ENCODE measurements at places on chromosomes 7 and 10.

GRCh38 chr7:27520815-27521790 lies 141.6 kb downstream of the HIBADH start:
- DNase-seq: no peak

- DNase-seq: no peak
Observed at GRCh38 chr7:17556247-17556956, 257.9 kb downstream of the AHR start.

DNA sequence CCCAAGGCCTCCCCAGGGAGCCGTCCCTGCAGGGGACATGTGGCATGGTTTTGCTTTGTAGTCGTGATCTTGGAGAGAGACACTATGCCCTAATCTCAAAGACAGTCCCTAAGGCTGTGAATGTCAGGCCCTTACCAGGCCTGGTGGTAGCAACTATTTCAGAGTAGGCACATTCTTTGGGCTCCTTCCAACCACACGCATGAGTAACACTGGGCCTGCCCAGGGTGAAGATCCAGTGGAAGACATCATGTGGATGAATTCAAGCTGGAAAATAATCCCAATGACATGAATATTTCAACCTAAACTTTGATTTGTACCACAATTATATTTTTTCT lies 39.5 kb upstream of the INSIG1 start:
- DNase-seq: no peak

- peak; percentile 60 for DNase-seq
Observed at GRCh38 chr10:98980353-98980752, 255.3 kb downstream of the HPSE2 start.

GRCh38 chr7:80235334-80235733 lies 100.7 kb downstream of the GNAI1 start:
- DNase-seq: no peak

DNA sequence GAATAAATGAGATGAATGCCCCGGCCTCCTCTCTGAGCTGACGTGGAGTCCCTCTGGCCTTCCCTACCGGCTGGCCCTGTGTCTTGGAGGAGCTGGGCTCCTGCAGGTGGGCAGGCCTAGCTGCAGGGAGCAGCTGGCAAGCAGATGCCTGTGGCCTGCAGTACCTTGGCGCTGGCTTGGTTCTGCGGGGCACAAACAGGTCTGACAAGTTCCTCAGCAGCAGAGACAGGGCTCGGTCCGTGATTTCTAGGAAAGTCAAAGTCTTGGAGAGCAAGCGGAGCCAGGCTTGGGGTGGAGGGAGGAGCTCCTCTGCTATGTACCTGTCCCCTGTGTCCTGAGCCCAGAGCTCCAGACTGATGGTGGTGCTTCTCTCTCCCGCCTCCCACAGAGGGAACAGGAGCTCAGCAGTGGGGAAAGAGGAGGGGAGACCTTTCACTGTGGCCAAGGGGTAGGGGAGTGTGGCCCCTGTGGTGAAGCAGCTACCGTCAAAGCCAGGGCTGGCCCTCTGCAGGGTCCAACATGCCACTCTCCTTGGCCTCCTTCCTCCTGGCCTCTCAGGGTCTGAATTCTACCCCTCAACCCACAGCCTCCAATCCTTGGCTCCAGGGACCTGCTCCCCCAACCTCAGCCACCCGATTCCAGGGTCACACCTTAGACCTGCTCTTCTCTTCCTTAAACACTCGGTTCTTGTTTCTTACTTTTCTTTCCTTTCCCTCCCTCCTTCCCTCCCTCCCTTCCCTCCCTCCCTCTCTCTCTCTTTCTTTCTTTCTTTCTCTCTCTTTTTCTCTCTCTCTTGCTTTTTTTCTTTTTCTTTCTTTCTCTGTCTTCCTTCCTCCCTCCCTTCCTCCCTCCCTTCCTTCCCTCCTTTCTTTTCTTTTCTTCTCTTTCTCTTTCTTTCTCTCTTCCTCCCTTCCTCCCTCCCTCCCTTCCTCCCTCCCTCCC lies 20.1 kb downstream of the MYL10 start:
- DNase-seq: no peak

DNA sequence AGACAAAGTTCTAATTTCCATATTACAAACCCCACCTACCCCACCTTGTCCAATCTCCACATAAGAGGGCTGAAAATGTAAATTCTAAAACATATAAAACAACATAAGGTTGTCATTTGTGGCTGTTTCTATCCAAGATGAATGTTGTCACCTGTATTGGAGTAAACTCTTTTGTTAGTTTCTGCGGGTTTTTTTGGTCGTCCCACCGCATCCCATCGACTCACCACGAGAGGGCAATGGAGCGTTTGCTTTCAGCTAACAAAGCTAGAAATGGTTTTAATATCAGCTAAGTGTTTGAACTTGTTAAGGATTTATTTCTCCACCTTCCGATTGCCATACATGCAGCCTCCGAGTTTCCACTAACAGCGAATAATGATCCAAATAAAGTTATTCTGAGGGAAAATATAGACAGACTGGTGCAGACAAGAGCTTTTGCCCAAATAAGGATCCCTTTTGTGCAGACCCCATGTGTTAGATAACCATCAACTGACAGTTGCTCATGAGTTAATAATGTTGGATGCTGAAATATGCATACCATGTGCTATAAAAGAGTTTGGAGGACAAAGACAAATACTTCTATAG lies 137.2 kb downstream of the ARID5B start:
- DNase-seq: peak; percentile 82

- no peak for DNase-seq
Observed at GRCh38 chr7:55108818-55109217, 90.0 kb downstream of the EGFR start.

GRCh38 chr7:78607099-78607498 lies 808.5 kb downstream of the PHTF2 start:
- DNase-seq: peak; percentile 10

DNA sequence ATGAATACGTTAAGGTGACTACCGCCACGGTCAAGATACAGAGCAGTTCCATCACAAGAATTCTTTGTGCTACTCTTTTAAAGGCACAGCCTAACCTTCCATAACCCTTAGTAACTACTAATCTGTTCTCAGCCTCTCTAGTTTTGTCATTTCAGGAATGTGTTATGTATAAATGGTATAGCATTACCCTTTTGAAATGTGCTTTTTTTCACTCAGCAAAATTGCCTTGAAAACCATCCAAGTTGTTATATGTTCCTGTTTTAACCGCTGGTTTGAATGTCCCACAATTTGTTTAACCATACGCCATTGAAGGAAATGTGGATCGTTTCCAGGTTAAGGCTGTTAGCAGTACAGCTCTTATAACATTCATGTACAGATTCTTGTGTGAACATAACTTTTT lies 32.0 kb downstream of the WAC start:
- DNase-seq: no peak

DNA sequence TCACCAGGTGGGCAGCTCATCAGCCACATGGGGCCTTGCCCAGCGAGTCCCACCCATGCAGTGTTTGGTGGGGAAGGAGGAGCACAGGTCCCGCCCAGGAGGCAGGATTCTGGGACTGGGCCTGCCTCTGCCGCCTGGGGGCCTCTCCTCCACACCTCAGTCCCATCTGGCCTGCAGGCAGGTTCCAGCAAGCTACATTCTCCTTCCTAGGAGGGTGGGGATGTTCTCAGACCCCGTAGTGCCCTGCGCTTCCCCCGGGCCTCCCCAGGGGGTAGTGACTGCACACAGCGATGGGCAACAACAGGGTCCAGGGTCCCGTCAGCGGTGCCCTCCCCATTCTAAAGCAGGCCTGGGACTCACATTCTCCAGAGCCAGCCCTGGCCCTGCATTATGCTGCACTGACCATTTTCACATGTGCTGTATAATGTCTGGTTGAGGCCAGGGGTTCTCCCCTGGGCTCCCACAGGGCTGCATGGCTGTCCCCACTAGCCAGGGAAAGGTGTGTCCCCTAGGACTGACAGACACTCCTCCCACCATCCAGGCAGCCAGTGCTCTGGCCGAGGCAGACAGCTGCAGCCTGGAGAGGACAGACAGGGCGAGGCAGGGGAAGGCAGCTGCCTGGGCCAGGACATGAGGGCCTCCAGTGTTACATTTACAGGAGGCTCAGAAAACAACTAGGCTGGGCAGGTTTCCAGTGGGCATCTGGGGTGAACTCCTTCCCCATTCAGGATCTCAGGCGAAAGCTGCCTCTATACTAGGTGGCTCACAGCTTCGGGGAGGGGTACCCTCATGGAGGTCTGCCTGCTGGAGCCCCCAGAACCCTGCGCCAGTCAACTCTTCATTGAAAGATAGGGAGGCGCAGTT lies 9.3 kb downstream of the RASGEF1A start:
- no peak for DNase-seq

GRCh38 chr10:73439605-73440312 lies 6.4 kb upstream of the MSS51 start:
- DNase-seq: no peak

- no peak for DNase-seq
Observed at GRCh38 chr7:35424440-35424839, 170.5 kb upstream of the TBX20 start.

DNA sequence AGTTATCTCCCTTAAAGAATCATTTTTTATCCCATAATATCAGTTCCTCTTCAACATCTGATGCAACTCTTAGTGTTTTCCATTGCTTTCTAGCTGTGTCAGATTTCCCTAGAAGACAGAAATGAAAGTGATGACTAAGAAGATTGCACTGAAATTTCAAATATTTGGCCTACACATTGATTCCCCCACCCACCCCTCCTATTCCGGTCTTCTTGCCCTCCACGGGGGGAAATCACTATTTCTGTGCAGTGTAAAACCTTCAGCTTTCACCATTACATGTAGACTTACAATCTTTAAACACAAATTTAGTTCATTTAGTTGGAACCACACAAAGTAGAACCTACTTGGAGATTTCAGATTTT lies 63.7 kb upstream of the IL6 start:
- DNase-seq: no peak

DNA sequence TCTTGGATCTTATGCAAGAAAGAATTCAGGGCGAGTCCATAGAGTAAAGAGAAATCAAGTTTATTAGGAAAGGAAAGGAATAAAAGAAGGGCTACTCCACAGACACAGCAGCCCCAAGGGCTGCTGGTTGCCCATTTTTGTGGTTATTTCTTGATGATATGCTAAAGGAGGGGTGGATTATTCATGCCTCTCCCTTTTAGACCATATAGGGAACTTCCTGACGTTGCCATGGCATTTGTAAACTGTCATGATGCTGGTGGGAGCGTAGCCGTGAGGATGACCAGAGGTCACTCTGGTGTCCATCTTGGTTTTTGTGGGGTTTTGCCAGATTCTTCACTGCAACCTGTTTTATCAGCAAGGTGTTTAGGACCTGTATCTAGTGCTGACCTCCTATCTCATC lies 115.4 kb upstream of the CARD11 start:
- DNase-seq: no peak

GRCh38 chr10:93568105-93568390 lies 1.6 kb downstream of the FFAR4 start:
- no peak for DNase-seq

- no peak for DNase-seq
Observed at GRCh38 chr10:94803307-94803706, 40.8 kb downstream of the CYP2C19 start.

DNA sequence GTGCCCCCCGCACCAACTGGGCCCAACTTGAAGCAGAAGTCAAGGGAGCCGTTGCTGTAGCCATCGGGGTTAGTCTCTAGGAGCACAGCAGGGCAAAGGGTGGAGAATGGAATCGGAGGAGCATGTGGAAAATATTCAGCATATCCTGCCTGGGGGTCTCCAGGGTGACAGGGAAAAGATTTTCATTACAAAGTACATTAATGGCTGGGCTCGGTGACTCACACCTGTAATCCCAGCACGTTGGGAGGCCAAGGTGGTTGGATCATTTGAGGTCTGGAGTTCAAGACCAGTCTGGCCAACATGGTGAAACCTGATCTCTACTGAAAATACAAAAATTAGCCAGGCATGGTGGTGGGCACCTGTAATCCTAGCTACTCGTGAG lies 53.8 kb upstream of the ABLIM1 start:
- DNase-seq: no peak

GRCh38 chr7:107167483-107168232 lies 1.1 kb upstream of the HBP1 start:
- peak; percentile 82 for DNase-seq

- DNase-seq: no peak
Observed at GRCh38 chr10:76552091-76552873, 1085.3 kb downstream of the KCNMA1 start.

GRCh38 chr7:131537571-131537978 lies 18.9 kb downstream of the PODXL start:
- DNase-seq: no peak

DNA sequence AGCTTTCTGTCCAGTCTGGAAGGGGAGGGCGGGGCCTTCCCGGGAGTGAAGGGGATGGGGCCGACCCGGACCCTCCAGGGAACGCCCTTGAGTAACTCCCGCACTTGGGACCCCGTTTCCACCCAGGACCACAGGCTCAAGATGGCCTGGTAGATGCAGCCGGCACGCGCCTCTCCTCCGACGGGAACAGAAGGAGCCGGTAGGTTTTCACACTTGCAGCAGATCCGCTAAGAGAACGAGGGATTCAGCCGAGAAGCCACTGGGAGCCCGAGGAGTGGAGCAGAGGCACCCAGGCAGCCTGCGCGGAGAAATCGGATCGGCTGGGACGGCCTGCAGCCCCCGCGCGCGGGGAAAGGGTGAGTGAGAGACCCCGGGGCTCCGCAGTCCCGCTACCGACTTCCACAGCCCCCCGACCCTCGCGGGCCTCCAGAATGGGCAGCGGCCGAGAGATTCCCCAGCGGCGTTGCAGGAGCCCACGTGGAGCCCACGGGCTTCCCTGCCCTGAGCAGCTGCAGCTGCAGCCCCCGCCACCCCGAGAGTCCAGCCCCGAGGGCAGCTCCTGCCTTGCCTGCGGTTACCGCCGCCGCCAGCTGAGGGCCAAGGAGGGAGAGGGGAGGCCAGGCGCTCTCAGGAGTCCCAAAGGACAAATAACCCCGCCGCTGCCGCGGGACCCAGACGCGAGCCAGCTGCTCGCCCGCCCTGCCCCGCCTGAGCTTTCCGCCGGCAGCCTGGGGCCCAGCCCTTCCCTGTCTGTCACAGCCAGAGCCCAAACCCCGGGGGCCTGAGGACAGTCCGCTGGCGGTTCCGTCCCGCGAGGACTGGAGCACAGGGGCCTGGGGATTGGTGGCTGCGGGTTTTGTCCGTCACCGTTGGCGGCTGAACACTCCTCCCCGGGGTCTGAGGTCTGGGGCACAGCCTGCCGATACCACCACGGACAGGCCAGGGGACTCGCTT lies 21.8 kb downstream of the IFT22 start:
- DNase-seq: no peak

- no peak for DNase-seq
Observed at GRCh38 chr7:52648872-52649271, 386.6 kb upstream of the POM121L12 start.

- DNase-seq: no peak
Observed at GRCh38 chr10:23338155-23338828, 6.3 kb downstream of the C10orf67 start.

DNA sequence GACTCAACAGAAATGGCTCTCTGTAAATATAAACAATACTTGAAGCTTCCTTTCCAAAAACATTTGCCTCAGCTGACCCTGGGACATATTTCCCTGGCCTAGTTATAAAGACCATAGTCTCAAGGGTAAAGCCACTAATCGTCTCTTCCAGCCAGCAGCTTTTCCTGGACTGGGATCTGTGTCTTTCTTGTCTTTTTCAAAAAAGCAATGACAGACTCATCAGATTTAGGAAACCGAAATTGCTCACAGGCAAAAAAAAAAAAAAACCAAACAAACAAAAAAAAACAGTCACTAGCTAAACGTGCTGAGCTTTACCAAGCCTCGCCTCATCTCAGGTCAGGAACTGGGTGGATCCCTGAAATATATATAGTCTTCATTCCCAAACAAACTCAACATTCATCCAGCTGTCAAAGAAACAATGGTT lies 23.5 kb downstream of the STN1 start:
- DNase-seq: no peak

Measured in KBM-7 (cell line).